Breast epithelium (tissue), 4 donors: ENCODE measurements at places on chromosomes 1 and 21. TPM values are rescaled to one million over a fixed set of nuclear protein-coding genes. Genes with fewer than 3 reads are reported as not detected.

NT5C1A gene
- not detected for total RNA-seq

ANKRD45 gene
- not detected for total RNA-seq

CDCP2 gene
- total RNA-seq, result 1.3 TPM

USH2A gene
- total RNA-seq, result not detected

CFHR5 gene
- not detected for total RNA-seq

EXTL1 gene
- total RNA-seq, result 0.98 TPM

PODN gene
- total RNA-seq, result 55.1 TPM

ZMYND12 gene
- 3.8 TPM for total RNA-seq

KCNE2 gene
- not detected for total RNA-seq

SFN gene
- total RNA-seq, result not detected

S100B gene
- total RNA-seq, result 242 TPM

GRHL3 gene
- total RNA-seq, result 0.98 TPM

OR2L2 gene
- total RNA-seq, result not detected

TNFRSF25 gene
- 3.8 TPM for total RNA-seq

- DNase-seq, result no peak
Observed at GRCh38 chr1:172117800-172118199, 276.5 kb downstream of the DNM3 start.

GRCh38 chr1:80894921-80895320 is 905.8 kb upstream of the ADGRL2 start:
- DNase-seq, result no peak

- DNase-seq, result no peak
Observed at GRCh38 chr1:42956739-42957138, 1.9 kb downstream of the SLC2A1 start.

GRCh38 chr1:7373876-7374562 is 397.1 kb upstream of the VAMP3 start:
- no peak for DNase-seq

DNA sequence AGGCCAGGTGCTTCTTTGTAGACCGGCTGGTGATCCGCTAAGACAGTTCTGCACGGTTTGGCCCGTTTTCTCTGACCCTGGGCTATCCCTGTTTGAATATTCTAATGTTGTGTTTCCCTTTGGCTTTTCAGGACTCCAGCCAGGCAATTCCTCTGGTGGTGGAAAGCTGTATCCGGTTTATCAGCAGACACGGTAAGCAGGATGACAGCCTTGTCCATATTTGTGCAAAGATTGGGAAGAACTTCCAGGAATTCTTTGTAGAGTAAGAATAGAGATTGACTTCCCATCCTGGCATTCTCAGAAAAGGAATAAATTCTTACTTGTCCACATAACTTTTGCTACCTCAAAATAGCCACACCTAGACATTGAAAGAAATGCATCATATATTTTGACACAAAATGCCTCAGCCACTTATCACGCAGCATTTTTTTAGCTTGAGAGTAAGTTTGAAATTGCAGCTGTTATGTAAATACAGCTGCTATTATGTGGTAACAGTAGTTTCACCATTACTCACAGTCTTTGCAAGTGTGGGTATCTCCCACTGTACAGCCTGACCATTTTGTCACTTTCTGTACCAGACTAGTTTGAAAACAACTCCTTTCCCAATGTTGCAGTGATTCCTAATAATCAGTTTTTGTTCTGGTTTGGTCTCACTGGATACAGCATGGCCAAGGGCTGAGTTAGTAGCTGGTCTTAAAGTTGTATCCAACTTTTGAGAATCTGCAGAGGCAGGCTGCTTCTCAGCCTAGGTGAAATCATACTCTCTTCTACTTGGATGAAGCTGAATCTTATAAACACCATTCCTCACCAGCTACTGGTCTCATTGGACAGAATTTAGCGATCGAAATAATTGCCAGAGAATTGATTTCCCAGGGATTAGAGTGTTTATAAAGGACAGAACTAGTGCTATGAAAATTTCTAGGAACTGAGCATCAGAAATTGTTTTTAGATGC is 40.0 kb upstream of the IKBKE start:
- DNase-seq, result no peak

GRCh38 chr1:67570486-67571143 is 114.4 kb upstream of the GADD45A start:
- no peak for DNase-seq

DNA sequence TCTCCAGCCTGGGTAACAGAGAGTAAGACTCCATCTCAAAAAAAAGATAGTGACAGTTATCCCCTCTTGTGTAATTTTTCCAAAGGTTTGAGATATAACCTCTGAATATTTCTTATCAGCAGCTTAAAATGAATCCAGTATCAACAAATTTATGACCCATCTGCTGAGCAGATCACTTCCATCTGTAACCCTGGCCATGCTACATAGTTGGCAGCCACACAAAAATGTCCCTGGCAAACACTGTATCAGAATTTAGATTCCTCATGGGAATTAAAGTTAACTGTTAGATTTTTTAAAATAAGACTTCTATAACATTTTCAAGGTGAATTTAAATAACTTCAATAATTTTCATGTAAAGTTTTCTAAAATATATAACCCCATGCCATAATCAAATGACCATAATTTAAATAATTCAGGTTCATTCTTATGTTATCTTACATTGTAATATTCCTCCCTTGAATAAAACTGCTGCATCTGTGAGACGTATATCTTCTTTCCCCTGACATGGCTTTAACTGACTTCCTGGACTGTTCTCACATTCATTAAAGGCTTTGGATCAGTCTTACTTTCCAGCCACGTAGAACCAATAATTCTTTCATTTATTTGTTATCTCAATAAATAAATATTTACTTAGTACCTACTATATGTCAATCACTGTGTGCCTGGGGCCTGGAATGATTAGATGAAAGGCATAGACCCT is 5.3 kb upstream of the PRPF38B start:
- no peak for DNase-seq

DNA sequence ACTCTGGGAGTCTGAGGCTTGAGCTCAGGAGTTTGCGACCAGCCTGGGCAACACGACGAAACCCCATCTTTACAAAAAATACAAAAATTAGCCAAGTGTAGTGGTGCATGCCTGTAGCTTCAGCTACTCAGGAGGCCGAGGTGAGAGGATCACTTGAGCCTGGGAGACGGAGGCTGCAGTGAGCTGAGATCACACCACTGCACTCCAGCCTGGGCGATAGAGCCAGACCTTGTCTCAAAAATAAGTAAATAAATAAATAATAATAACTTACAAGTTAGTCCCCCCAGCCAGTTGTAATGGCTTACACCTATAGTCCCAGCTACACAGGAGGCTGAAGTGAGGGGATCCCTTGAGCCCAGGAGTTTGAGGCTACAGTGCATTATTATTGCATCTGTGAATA is 21.7 kb upstream of the BTG2 start:
- DNase-seq, result no peak

GRCh38 chr1:243798726-243799125 is 51.3 kb downstream of the AKT3 start:
- DNase-seq, result no peak

DNA sequence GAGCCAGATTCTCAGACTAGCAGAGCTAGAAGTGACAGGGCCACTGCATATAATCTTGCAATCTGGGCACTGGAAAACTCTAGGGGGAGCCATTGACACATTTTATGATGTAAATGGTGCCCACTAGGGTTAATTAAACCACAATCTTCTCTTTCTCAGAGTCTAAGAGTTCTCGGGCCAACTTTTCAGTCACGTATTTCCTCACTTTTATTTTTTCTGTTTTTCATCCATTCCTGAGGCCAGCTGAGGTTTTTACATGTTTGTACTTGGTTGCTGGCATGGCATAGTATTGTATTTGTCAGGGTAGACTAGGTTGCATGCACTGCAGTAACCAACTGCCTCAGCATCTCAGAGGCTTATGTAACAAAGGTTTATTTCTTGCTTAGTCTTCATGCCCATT is 138.2 kb downstream of the ZNF326 start:
- DNase-seq, result no peak

GRCh38 chr1:70431317-70431716 is 20.2 kb downstream of the CTH start:
- no peak for DNase-seq

- DNase-seq, result no peak
Observed at GRCh38 chr1:34518146-34518699, 236.6 kb upstream of the GJB5 start.

- peak; percentile 89 for DNase-seq
Observed at GRCh38 chr1:159923203-159924024, 1.9 kb downstream of the TAGLN2 start.

- no peak for DNase-seq
Observed at GRCh38 chr1:237043846-237044636, 2.1 kb downstream of the RYR2 start.

DNA sequence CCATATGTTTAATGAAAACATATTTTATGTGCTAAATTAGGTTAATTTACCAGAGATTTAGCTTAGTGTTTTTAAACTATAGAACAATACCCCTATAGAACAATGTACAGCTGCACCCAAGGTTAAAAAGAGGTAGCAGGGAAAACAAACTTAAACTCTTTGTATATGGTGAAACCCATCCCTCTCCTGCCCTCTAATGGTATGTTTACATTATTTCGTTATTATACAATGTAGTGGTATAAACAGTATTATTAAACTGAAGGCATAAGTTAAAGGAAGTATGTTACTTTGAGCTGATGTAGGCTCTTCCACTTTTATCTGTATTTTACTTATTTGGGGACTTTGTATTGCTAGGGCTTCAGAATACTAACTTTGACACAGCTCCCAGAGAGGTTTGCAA is 16.7 kb upstream of the ZYG11A start:
- no peak for DNase-seq

GRCh38 chr1:1858382-1859086 is 32.4 kb downstream of the GNB1 start:
- peak; percentile 48 for DNase-seq

GRCh38 chr1:245054507-245055270 is 100.1 kb upstream of the KIF26B start:
- no peak for DNase-seq

GRCh38 chr1:36881541-36881940 is 152.8 kb downstream of the GRIK3 start:
- DNase-seq, result no peak

DNA sequence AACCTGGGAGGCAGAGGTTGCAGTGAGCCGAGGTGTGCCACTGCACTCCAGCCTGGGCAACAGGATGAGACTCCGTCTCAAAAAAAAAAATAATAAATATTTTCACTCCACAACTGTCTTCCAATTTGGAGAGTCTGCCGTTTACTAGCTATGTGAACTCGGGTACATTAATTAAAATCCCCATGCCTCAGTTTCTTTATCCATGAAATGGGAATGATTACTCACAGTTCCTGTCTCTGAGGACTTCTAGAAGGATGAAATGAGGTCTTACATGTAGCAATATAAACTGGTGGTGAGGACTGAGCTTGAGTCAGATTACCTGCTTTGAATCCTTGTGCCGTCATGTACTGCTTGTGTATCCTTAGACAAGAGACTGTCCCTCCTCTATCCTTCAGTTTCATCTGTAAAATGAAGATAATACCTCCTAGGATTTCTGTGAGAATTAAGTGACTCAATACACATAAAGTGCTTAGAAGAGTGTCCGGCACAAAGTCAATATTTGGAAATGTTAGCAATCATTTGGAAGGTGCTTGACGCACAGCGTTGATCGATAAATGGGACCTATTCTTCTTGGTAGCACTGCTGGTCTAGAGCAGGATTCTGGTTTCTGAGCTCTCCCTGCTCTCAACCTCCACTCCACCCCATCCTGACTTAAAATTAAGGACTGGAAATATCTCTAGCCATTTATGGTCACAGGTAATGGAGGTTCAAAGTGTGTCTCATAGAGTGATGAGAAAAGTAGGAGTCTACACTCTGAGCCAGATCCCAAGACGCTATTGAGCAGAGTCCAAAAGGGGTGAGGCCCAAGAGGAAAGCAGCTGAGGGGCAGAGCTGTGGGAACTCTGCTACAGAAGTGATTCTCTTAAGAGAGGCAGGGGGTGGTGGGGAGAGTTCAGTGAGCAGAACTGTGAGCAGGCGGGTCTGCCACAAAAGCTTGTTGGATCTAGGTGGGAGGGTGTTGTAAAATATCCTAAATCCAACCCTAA is 11.6 kb upstream of the DDI2 start:
- no peak for DNase-seq

DNA sequence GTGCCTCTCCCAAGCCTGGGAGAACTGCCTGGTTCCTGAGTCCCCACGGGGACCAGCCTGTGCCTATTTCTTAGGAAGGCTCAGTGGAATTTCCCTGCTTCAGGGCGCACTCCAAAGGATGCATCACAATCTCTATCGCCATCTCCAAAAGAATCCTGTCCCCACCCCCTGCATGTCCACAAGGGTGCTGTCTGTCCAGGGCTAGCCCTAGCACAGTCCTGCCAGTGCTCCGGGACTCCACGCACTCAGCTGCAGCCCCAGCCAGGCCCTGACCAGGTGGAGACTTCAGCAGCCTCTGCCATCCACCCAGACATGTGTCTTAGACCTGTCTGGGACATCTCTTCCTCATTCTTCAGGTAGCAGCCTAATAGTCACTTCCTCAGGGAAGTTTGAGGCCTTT is 199.7 kb downstream of the GRIK3 start:
- DNase-seq, result no peak

GRCh38 chr1:222811671-222812070 is 3.2 kb upstream of the DISP1 start:
- DNase-seq, result no peak

- DNase-seq, result no peak
Observed at GRCh38 chr1:67572594-67573221, 112.3 kb upstream of the GADD45A start.

GRCh38 chr1:53644909-53645689 is 93.9 kb downstream of the GLIS1 start:
- peak; percentile 10 for DNase-seq

DNA sequence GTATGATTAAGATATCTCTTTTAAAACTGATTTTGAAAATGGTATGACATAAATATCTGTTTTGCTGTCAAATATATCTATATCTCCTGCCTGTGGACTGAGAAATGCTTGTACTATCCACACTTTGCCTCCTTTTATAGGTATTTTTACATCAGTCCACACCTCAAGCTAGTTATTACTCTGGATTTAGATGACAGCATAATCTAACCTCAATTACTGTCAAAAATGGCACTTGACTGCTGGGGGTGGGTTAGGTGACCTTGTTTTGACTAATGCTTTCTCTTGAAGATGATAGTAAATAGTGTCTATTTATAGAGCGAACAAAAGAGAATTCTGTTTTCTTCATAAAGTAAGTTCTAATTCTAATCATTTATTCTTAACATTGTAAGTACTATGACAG is 9.1 kb downstream of the ADGRL2 start:
- DNase-seq, result no peak

DNA sequence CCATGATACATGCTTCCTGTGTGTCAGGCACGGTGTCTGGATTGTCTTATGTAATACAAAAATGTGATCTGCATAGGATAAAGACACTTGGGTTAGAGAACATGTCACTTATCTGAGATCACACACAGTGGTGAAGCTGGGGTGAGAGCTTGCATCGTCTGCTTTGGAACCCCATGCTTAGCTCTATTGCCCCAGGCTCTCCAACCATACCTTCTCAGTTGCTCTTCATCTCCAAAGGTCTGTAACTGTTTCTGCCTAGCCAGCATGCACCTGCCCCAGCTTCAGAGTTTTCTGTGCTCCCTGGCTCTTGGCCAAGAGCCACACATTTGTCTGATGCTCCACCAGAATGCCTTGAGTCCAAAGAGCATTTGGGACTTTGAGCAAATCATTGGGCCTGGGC is 93.9 kb upstream of the COG2 start:
- DNase-seq, result no peak
